CD4-positive, alpha-beta T cell treated with Interleukin-21 for 1 hour (primary cell): ENCODE measurements at places on chromosomes 13 and 19.
A peak's percentile ranks its signal among the peaks of the same experiment; 100 is the strongest.

GRCh38 chr13:33543089-33543459 lies 257.5 kb upstream of the STARD13 start:
- no peak for DNase-seq

GRCh38 chr13:91207261-91207660 lies 140.2 kb upstream of the MIR17HG start:
- DNase-seq = no peak

- no peak for DNase-seq
Observed at GRCh38 chr13:90084684-90085290, 1262.7 kb upstream of the MIR17HG start.

- no peak for DNase-seq
Observed at GRCh38 chr13:111401151-111401550, 80.7 kb downstream of the TEX29 start.

GRCh38 chr19:40542202-40542859 lies 34.3 kb upstream of the SHKBP1 start:
- no peak for DNase-seq

- no peak for DNase-seq
Observed at GRCh38 chr19:55333870-55334269, 5.8 kb upstream of the KMT5C start.

GRCh38 chr13:113035213-113035800 lies 66.3 kb downstream of the MCF2L start:
- DNase-seq = no peak

DNA sequence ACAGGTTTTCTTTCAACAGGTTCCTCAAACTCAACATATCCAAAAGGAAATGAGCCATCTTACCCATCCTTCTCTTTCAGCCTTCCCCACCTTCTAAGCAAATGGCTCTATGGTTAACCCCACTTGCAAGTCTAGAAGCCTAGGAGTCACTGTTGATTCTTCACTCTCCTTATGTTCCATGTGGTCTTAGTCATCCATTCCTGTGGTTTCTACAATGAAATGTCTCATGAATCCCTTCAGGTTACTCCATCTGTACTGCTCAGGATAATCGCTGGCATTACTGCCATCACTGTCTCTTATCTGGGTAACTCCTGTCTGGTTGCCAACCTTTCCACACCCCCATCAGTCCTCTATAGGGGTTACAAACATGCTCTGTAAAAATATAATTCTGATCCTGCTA lies 381.3 kb downstream of the ENOX1 start:
- DNase-seq = no peak

GRCh38 chr19:35451338-35452096 lies 3.5 kb downstream of the FFAR2 start:
- peak; percentile 43 for DNase-seq

GRCh38 chr19:17860331-17860992 lies 752 bp downstream of the RPL18A start:
- no peak for DNase-seq

- DNase-seq = no peak
Observed at GRCh38 chr13:35733827-35734226, 257.3 kb upstream of the MAB21L1 start.

- no peak for DNase-seq
Observed at GRCh38 chr13:94598281-94598680, 2.3 kb upstream of the TGDS start.

DNA sequence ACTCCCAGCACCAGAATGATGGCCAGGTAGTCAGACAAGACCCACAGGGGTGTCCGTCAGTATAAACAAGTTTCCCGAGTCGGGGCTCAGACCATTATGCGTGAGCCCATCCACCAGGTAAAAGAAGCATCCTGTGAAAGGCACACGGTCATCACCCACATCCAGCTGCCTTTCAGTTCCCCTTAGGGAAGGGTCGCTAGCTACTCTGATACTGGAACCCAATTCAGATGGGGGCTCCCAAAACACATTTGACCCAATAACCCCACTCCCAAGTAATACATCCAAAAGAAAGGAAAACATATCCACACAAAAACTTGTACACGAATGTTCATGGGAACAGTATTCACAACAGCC lies 66.8 kb downstream of the STK24 start:
- DNase-seq = no peak

- DNase-seq = no peak
Observed at GRCh38 chr19:32891609-32892008, 22.0 kb upstream of the SLC7A9 start.

GRCh38 chr13:24323036-24323738 lies 13.8 kb downstream of the C1QTNF9 start:
- no peak for DNase-seq

DNA sequence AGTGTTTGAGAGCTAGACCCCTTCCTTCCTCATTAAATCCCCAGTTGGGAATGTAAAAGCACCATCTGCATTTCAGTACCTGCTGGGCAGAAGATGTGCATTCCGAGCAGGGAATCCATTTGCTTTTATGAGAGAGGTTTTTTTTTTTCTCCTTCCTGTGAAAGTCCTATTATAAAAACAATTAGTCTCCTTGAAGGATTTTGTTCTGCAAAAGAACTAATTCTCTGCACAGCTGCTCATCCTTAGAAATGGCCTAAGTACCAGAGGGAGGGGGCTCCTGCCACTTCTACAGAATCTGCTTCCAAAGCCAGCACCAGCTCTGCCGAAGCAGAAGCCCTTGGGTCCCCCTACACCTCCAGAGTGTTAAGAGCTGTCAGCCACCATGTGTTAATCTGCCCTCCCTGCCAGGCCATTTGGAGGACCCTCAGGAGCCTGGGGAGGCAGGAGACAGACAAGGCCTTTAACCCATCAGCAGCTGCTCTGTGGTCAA lies 36.4 kb upstream of the SERPINE3 start:
- DNase-seq = no peak

- peak; percentile 44 for DNase-seq
Observed at GRCh38 chr19:3494051-3494450, 6.4 kb downstream of the DOHH start.

DNA sequence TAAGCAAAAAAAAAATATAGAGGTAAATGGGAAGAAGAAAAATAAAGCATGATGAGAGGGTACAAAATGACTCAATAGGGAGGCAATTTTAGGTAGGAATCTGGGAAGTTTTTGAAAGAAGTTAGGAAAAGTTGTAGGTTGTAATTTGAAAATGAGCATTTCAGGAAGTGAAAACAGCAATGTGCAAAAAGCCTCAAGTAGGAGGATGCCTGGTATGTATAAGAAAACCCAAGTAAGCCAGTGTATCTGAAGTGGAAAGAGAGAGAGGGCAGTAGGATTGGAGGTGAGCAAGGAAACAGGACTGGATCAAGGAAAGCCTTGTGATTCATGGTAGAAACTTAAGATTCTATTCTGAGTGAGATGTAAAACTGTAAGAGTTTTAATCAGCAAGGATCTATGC lies 121.6 kb upstream of the SPRY2 start:
- DNase-seq = no peak

DNA sequence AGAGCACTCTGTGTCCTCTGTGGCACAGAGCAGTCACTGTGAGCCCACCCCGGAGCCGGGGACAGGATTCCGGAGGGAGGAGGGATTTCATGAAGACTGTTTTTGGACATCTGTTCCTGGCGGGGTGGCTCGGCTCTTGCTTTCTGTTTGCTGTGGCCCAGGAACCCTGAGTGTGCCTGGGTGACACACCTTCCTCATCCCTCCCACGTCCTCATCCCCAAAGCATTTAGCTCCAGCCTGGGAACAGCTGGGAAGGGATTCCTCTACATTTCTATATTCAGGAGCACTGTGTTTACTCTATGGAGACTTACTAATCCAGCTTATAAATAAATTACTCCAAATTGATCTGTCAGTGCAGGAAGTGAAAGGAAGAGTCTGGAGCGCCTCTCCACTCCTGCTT lies 97.8 kb upstream of the UBL3 start:
- no peak for DNase-seq

GRCh38 chr19:45615795-45616703 lies 14.0 kb upstream of the GPR4 start:
- DNase-seq = peak; percentile 84

GRCh38 chr19:24051516-24051915 lies 35.5 kb upstream of the ZNF254 start:
- DNase-seq = no peak

- no peak for DNase-seq
Observed at GRCh38 chr13:32988608-32989289, 27.5 kb upstream of the KL start.

- no peak for DNase-seq
Observed at GRCh38 chr19:51525651-51526050, 5.8 kb downstream of the SIGLEC6 start.

- no peak for DNase-seq
Observed at GRCh38 chr13:27483421-27483820, 33.1 kb upstream of the MTIF3 start.

DNA sequence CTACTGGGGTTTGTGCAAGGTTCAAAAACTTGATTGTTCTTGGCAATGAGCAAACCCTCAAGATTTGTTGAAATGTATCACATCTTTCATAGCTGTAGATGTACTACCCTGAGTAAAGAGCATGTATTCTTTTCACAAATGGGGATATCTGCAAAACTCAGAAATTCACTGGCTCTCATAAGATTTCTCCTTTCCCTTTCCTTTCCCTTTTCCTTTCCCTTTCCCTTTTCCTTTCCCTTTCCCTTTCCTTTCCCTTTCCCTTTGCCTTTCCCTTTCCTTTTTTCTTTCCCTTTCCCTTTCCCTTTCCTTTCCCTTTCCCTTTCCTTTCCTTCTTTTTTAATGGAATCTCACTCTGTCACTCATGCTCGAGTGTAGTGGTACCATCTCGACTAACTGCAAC lies 69.1 kb downstream of the FNDC3A start:
- DNase-seq = no peak

DNA sequence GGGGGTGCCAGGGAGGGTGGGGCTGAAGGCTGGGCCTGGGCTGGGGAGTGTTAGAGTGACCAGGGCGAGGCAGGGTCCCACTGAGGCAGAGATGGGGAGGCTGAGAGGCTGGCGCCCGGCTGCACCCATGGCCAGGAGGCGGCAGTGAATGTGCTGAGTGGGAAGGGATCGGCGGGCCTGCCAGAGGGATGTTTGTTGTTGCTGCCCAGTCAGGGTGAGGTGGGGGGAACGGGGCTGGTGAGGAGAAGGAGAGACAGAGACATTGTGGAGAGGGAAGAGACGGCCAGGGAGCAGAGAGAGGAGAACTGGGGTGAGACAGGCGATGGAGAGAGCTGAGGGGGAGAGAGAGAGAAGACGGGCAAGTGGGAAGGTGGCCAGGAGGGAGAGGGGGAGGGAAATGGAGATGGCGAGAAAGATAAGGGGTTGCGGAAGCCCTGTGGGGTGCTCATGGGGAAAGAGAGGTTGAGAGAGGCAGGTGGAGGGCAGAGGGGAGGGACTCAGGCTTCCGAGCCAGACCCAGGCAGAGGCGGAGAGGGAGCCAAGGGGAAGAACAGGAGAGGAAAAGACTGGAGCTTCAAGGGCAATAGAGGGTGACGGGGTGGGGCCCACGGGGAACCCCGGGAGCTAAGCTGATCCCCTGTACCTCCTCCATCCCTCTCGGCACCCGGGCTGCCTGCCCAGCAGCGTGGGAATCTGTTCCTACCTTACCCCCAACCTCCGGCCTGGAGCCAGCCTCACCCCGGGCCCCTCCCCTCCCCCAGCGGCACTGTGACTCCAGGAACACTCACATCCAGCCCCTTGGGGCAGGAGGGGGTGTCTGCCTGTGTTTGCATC lies 690 bp upstream of the B3GNT8 start:
- peak; percentile 73 for DNase-seq

GRCh38 chr13:93226065-93226622 lies 463 bp upstream of the GPC6 start:
- DNase-seq = no peak

DNA sequence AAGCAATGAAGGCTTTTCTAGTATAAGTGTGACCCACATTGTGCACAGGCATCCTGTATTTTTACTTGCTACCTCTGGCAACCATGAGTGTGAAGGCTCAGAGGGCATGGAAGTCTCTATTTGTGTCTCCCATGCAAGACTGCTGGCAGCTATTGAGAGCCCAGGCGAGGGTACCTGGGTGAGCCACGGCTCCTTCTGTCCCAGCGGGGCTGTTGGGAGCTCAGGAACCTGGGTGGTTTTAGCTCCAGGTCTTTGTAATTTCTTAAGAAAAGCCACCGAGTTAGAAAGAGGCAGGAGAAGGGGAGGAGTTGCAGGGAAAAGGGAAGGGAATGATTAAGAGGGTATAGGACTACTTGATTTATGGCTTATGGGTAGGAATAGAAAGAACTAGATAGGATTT lies 190.4 kb upstream of the SOX1 start:
- no peak for DNase-seq

GRCh38 chr19:18620311-18620710 lies 7.6 kb downstream of the TMEM59L start:
- DNase-seq = no peak

DNA sequence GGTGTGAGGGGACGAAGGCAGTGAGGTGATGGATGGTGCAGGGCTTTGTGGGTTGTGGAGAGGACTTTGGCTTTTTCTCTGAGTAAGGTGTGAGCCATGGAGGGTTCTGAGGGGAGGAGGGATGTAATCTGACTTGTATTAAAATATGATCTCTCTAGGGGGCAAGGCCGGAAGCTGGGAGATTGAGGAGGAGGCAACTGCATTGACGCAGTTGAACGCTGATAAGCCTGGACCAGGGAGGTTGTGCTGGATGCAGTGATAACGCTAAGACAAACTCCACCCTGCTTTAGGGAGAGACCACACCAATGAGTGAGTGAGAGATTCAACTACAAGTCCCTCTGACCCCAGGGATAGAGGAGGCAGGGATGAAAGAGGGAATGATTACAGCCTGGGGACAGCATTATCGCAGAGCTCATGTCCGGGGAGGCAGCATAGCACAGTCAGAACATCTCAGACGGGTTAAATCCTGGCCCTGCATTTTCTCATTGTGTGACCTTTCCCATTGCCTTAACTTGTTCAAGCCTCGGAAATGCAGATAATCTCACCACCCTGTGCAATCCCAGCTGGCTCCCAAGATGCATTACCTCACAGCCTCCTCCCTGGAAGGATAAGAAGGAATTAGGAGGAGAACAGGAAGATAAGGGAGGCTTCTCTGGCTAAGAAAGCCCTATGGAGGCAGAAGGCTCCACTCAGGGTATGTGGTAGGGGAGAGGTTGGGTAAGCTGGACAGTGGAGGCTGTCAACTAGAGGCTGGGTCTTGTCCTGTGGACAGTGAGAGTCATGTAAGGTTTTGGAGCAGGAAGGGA lies 124.2 kb downstream of the CACNA1A start:
- no peak for DNase-seq

- no peak for DNase-seq
Observed at GRCh38 chr13:36665630-36666029, 8.2 kb upstream of the SERTM1 start.

DNA sequence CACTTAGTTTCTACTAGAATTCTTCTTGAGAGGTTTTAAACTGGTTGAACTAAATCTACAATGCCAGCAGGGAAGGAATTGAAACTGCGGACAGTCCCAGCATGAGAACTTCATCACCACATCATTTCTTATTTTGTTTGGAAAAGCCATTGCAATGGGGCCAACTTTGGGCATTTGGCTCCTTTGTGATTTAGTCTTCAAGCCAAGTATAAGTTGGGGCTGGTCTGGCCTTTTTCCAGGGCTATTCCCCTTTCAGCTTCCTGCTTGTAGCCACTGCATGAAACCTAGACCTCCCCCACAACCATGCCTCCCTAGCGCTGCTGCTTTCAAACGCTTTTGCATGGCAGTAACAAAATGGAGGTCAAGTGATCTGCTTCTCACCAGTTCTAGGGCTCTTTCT lies 142.3 kb downstream of the RGCC start:
- DNase-seq = no peak

GRCh38 chr19:41998246-41999020 lies 4.4 kb upstream of the ATP1A3 start:
- peak; percentile 18 for DNase-seq
